ENCODE measurements at places on chromosomes 6 and 20. TPM values are rescaled to one million over a fixed set of nuclear protein-coding genes. Genes with fewer than 3 reads are reported as not detected.

The ZFP57 gene
- not detected for total RNA-seq

The TMEM244 gene
- total RNA-seq = not detected

- DNase-seq = no peak
Measured at GRCh38 chr6:105428342-105428957, 25.6 kb upstream of the PREP start.

- DNase-seq = no peak
Measured at GRCh38 chr6:31829633-31830283, 2.2 kb downstream of the HSPA1B start.

- no peak for DNase-seq
Measured at GRCh38 chr20:20593447-20594170, 118.8 kb downstream of the RALGAPA2 start.

DNA sequence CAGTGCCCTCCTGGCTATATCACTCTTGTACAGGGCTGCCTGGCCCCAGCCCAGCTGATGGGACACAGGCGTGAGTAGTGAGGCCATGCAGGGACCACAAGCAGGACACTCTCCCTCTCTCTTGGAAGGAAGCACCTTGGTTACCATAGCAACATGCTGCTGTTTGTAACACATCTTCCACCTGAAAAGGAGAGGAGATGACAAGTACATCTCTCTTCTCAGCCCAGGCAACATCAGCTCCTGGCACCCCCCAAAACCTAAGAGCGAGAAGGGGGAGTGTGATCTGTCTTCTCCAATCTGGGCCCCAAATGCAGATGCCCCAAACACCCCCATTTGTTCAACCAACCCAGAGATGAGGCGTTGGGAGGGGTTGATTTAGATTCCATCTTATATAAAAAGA is 49.9 kb downstream of the KCNB1 start:
- no peak for DNase-seq

GRCh38 chr6:125038925-125039324 is 76.7 kb downstream of the RNF217 start:
- no peak for DNase-seq

DNA sequence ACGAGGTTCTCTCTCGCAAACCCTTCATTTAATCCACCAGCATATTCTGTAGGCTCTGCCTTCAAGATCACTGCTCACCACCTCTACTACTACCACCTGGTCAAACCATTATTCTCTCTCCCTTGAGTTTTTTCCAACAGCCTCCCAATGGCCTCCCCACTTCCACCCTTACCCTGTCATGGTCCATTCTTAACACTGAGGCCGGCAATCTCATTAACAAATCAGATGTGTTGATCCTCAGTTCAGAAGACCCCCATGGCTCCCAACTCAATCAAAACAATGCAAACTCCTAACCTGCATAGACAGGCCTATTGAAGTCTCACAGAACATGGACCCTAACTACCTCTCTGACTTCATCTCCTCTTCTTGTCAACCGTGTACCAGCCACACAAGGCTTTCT is 2.2 kb downstream of the AURKA start:
- no peak for DNase-seq

DNA sequence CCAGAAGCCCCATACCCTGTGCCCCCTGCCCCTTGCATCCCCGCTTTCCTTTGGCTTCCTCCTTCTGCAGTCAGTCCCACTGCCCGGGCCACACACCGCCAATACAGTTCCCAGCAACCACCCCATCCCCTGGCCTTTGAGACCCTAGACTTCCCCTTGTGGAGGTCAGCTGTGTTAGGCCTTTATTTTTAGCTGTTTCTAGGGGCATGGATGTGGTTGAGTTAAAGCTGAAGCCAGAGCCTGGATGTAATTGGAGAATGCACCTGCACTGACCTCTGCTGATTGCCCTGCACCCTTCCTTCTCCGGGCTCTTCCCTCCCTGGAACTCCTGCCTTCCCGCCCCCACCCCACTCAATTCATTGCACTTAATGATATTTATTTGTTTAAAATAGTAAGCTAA is 33.9 kb downstream of the LYRM2 start:
- DNase-seq = no peak

GRCh38 chr6:169783401-169783800 is 32.0 kb downstream of the ERMARD start:
- no peak for DNase-seq

DNA sequence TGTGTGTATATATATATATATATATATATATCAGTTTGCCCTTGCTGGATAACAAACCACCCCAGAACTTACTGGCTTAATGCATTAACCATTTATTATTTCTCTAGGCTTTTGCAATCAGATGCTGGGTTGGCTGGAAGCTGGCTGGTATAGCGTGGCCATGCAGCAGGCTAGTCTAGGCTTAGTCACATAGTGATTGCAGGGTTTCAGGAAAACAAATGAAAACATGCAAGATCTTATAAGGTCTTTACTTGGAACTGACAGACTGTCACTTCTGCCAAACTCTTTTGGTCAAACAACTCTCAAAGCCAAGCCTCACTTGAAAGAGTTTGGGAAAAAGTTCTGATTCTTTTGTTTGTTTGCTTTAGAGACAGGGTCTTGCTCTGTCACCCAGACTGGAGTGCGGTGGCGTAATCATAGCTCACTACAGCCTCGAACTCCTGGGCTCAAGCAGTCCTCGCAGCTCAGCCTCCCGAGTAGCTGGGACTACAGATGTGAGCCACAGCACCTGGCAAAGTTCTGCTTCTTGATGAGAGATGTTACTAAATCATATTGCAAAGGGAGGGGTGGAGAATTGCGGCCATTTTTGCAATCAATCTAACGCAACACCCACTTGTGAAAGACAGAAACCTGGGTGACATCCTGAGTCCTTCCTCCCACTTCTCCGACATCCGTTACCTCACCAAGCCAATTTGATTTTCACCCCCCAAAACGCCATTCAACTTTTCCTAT is 74.6 kb upstream of the RNF24 start:
- no peak for DNase-seq

DNA sequence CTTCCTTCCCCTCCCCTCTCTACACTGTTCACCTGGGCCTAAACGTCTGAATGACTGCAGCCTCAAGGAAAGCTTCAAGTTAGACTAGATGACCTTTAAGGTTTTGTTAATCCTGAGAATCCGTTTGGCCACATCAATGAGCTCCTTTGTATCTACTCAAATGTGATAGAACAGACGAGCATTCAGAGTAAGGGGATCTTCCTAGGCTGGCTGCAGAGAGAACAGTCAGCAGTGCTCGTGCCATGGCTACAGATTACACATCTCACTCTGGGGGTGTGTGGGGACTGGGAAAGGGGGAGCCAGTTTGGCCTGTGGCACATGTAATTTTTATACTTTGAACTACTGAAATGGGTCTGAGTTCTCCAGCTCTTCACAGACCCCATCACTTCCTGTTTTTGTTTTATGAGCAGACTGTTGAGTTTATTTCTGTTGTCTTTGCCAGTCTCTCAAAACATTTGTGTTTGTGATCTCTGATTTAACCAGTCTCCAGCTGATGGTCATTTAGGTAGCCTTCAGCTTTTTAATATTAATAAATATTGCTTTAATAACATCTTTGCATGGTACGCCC is 50.9 kb downstream of the KCNS1 start:
- no peak for DNase-seq

Data from heart right ventricle (tissue), 16 donors.